Lower leg skin (tissue), 4 donors: ENCODE measurements at places on chromosomes 4 and X. TPM values are rescaled to one million over a fixed set of nuclear protein-coding genes. Genes with fewer than 3 reads are reported as not detected.

- no peak for DNase-seq
Measured at GRCh38 chr4:84958434-84958833, 8.1 kb downstream of the WDFY3 start.

DNA sequence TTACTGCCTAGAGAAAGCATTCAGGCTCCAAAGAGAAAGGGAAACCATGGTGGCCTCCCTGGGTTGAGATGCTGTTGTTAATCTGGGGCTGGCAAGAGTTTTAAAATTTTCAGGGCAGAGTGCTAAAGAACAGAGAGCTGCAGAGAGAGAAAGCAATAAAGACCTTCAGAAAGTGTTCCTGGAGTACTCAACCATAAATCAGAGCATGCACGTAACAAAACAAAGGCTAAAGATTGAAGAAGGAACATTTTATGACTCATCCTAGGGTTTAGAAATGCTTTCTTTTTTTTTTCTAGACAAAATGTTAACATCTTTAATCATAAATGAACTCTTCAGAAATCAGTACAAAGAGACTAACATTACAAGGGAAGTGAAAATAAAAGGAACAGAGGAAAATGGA is 562.3 kb upstream of the NDST4 start:
- no peak for DNase-seq

DNA sequence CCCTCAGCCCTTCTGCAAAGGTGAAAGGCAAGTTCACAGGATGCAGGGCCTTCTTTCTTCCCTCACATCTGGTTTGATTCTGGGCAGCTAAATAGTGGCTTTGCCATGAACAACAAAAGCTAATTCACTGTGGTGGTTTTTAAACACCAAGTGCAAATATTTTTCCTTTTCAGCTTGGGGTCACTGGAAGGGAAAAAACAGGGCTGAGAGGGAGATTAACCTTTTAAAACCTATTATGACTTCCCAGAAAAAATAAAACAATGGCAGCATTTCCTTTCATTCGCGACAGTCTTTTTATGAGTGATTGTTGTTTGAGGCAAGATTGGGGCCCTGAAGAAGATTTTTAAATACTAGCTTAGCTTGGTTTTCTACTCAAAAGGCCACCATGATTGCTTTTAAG is 103.7 kb upstream of the SCML1 start:
- DNase-seq = no peak

GRCh38 chrX:71652405-71652804 is 14.9 kb upstream of the LOC101059915 start:
- no peak for DNase-seq

DNA sequence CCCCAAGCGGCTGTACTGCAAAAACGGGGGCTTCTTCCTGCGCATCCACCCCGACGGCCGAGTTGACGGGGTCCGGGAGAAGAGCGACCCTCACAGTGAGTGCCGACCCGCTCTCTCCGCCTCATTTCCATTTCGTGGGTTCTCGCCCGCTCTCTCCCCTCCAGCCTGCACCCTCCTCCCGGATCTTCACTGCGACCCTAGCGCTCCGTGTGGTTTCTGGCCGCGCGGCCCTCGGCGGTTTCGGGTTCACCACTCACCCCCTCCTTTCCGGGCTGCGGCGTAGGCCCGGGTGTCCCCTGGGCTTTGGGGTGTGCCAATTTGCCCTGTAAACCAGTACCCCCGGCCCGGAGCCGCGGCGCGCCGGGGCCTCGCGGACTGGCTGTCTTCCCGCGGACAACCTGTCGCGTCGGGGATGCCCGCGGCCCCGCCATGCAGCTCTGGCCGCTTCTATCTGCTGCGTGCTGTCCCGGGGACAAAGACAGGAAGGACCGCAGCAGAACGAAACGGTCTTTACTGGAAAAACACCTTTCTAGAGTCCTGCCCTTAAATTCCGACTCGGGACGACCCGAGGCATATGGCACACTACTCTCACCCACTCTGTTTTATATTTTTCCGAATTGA is 737 bp downstream of the FGF2 start:
- no peak for DNase-seq

DNA sequence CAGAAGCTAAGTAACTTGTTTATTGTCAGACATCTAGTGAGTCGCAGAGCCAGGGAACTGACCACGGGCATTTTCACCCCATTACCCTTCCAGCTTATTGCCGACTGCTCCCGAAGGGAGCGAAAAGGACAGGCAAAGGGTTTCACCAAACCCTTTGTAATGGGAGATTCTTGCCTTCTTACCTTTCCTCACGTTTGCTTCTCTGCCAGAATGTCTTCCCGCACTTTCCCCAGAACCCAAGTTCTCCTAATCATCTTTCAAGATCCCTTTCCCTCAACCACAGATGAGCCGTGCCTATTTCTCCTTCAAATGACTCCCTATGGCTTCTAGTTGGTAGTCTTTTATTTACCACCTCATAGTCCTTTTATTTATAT is 520 bp upstream of the SRP72 start:
- DNase-seq = no peak

Gene ARSJ
- 0.42 TPM for total RNA-seq

Gene ASB9
- total RNA-seq = not detected

Gene AFF2
- total RNA-seq = 6.4 TPM

Gene RAI2
- 3.9 TPM for total RNA-seq

Gene UGT2B17
- not detected for total RNA-seq
